Heart left ventricle (tissue), 16 donors: ENCODE measurements at places on chromosomes 6 and 20. TPM values are rescaled to one million over a fixed set of nuclear protein-coding genes. Genes with fewer than 3 reads are reported as not detected.

SPAG4 gene
- total RNA-seq = 4.5 TPM

TLDC2 gene
- not detected for total RNA-seq

IRF4 gene
- total RNA-seq = 0.32 TPM

PI3 gene
- 0.97 TPM for total RNA-seq

BPIFB4 gene
- not detected for total RNA-seq
